Stimulated activated CD4-positive, alpha-beta T cell treated with anti-CD3 and anti-CD28 coated beads, Interleukin-1b, Interleukin-23, amount 100 ng/mL, for 1 hour (primary cell): ENCODE measurements at places on chromosomes 7 and 10.

DNA sequence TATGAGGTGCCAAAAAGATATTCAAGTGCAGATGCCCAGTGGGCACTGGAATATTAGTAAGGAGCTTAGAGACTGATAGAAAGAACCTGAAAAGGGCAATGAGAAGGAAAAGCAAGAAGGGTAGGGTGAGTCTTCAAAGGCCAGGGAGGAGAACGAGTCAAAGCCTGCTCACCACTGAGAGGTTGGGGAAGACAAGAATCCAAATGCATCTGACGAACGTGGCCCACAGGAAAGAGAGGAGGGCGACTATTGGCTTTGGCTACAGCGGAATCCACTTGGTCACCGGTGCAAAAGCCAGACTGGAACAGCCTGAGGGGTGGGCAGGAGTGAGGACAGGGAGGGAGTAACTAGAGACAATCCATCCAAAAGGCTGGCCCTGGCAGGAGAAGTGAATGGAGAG is 216.7 kb upstream of the KLF14 start:
- DNase-seq: no peak

DNA sequence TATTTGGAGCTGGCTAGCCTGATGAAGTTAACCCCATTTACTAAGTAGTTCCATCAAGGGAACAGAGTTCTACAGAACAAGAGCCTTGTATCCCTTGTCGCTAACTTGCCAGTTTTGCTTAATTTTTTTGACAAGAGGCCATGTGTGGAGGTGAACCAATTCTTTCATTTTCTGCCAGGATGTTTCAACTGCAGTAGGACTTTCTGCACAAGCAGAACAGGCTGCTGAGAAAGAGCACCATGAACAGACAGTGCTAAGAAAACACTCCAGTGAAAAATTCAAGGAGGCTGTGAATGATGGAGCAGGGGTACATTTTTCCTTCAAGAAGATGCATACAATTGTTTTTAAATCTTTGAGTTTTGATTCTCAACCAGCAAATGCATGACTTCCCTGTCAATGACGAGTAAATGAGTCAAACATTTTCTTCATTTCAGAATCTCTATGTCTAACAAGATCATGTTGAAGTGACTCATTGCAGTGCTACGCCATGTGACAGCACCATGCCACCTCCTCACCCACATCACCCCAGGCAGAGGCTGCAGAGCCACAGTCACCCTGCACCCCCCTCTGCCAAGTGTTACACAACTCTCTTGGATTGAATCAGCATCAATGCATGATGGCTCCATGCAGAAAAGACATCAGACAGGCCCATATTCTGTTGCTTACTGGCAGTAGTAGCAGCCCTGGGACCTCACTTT is 193.1 kb downstream of the COBL start:
- no peak for DNase-seq

DNA sequence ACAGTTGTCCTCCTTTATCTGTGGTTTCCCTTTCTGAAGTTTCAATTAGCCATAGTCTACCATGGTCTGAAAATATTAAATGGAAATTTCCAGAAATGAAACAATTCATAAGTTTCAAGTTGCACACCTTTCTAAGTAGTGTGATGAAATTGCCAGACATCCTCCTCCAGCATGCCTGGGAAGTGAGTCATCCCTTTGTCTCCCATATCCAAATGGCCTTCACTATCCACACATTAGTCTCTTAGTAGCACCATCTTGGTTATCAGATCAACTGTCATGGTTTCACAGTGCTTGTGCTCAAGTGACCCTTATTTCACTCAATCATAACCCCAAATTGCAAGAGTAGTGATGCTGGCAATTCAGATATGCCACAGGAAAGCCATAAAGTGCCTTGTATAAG is 83.4 kb upstream of the PPP1R9A start:
- DNase-seq: no peak

DNA sequence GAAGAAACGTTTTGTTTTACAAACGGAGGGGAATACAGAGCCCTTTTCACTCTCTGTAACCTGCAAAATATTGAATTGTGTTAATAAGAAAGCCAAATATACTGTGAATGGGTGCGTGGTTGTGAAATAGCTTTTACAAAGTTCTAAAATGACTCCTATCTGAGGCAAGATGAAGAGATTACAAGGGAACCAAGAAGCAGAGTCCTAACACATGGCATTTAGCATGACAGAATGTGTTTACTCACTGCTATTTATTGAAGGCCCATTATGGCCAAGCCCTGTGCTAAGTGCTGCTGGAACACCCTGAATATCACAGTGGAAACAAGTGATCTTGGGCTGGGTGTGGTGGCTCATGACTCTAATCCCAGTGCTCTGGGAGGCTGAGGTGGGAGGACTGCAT is 12.9 kb downstream of the JCAD start:
- DNase-seq: no peak

DNA sequence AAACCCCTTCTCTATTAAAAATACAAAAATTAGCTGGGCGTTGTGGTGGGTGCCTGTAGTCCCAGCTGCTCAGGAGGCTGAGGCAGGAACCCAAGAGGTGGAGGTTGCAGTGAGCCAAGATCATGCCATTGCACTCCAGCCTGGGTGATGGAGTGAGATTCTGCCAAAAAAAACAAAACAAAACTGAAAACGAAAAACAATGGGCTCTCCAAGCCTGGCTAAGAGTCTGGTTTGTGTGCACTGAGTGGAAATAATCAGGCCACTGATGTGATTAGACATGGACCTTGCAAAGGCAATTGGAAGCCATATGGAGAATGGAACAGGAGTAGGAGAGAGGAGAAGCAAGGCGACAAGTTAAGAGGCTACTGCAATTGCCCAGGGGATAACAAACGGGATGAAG is 60.1 kb upstream of the GSDME start:
- DNase-seq: no peak
